ENCODE measurements at places on chromosomes 4 and X.

DNA sequence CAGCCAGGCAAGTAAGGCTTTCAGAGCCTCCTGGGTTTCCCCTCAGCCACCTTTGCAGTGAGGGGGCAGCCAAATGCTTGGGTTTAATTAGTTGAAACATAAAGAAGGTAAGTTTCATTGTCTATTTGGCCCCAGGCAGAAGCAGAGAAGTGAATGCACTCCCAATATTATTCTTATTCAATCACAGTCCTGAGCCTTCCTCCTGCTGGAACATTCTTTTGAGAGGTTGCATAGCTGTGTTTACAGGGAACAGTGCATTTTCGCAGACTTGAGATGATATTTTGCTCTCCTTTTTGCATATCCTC, 13.9 kb downstream of the SLC2A9 start:
- DNase-seq: no peak

DNA sequence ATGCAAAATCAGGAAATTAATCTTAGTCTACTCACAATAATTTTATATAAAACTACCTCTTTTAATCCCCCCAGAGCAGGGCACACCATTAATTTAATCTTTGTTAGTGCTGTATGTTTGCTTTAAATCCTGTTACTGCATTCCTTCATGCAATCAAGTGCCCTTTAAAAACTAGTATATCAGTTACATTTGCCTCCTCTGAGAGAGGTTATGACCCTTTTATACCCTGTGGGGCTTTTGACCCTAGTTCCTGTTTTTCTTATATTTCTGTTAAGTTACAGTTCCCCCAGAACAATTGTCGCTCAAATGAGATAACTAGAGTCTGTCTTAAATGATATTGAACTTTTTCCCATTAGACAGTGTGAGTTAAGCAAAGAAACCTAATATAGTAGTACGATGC, 46.2 kb downstream of the GPC4 start:
- DNase-seq: no peak

DNA sequence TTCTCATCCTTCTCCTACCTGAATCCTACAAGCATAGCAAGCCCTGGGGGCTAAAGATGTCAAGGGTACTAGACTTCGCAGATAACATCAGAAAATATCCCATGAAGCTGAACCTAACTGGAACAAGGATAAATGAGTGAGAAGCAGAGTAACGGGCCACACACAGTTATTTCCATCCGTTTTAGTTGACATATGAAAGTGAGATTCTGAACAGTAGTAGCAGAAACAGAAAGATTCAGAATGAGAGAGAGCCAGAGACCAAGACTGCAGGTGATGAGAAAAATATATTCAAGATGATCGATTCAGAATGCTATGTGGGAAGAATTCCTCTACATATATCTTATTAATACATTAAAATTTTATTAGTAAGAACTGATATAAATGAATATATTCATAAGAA, 165.1 kb downstream of the TSPAN5 start:
- no peak for DNase-seq

GRCh38 chr4:153212736-153213135, 8.5 kb downstream of the TRIM2 start:
- no peak for DNase-seq

GRCh38 chr4:147409350-147409749, 71.5 kb upstream of the EDNRA start:
- DNase-seq: no peak

DNA sequence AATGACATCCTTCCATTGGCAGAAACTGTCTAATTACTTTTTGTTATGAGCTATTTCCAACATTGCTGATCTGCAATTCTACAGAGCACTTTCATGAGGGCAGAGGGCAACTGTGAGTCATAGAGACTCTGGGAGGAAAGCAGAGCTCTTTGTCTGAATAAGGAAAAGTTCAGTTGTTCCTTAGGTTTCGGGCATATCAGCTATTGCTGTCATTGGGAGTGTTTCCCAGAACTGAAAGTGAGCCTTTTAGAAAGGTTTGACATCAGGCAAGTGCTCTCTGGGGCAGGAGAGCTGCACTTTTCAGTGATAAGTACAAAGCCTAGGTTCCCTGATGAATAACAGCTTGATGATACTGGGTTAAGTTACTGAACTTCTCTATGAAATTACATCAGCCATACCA, 119.2 kb upstream of the EDNRA start:
- no peak for DNase-seq

DNA sequence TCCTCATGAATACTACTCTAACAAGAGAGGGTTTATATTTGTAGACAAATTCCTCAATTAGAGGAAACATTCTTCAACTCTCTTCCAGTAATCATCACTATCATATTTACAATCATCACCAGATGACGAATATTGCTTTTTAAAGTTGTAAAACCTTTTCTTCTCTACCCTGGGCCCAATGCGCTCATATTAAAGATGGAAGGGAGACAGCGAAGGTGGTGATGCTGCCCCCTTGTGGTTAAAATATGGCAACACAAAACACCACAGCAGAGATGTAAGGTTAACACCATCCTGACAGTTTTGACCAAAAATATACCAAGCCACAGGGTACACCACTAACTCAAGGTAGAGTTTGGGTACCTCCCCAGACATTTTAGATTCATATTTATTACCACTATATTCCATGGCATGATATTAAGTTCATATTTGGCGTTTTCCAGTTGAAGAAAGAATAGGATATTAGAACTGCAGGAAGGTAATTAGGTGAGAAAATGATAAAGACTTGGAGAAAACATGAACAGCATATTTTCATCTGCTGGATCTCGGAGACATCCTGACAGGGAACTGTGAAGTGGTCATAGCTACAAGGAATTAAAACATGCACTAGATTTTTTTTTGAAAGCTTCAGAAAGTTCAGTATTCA, 72.8 kb downstream of the SLC9A7 start:
- no peak for DNase-seq

DNA sequence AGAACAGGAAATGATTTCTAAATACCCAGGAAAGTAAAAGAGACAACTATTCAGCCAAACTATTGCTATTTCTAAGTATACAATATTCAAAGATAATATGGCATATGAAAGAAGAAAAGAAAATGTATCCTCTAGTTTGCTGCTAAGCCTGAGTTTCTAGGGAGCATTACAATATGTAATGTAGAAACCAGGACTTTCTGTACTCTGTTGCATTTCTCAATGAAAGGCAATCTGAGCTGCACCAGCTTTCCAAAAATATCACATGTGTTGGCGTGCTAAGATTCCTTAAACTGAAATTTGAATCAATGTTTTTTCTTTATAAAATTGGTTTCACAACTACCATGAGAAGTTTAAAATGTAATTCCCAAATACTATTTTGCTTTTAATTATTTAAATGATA, 129.6 kb downstream of the ANK2 start:
- DNase-seq: no peak

GRCh38 chr4:23001478-23001877, 308.7 kb downstream of the GBA3 start:
- DNase-seq: no peak

GRCh38 chrX:30990361-30990760, 81.5 kb downstream of the FTHL17 start:
- DNase-seq: no peak

DNA sequence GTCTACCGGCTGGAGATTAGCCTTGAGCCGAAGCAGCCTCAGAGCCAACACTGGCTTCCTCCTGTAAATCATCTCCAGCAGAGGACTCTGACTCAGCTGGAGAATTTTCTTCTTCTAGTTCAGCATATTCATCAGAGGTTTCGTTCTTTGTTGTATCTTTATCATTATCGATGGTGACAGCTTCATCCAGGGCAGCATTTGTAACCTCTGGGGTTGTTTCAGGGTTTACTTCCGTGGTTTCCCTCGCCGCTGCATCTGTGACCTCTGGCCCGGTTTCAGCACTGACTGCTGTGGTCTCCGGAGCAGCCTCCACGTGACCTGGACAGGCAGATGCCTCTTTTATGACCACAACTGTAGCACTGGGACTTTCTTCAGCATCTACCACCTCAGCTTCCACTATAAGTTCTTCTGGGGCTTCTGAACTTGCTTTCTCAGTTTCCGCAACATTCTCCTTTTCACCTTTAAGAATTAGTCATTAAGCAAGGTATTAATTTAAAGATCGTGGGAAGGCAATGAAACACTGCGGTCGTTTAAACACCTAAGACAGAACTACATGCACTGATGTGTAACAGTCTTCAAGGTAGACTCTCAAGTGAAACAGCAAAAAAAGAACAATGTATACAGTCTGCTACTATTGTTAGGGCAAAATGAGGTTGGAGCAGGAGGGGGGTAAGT, 13.3 kb downstream of the MGARP start:
- DNase-seq: peak; percentile 42

- no peak for DNase-seq
These were observed 260.2 kb upstream of the CPEB2 start for GRCh38 chr4:14742054-14742453.

DNA sequence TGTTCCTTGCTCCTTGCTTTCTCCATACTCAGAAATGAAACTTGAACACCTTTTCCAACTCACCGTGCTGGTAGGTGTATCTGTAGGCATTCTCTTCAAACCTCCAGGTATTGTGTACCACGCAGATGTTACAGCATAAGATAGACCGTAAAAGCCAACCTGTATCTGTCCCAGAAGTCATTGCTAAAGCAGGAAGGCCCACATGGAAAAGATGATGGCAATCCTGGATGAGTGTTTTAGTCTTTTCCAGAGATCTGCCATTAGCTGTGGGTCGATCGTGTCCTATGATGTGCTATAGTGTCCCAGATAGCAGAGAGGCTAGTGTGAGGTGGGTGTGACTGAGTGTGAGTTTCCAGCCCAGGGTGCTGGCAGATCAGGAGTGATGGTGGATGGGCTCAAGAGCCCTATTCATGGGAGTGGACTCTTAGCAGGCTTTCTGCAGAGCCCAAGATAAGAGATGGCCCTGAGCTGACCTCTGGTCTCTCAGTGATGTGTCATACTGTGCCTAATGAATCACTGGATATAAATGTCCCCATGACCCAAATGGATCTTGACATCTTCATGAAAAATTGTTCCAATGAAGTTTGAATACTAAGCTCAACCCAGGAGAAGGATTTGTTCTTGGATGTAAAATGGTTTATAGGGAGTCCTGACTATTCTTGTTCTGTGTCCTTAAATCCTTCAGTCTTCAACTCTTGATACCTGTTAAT, 69.1 kb upstream of the WDR1 start:
- no peak for DNase-seq

DNA sequence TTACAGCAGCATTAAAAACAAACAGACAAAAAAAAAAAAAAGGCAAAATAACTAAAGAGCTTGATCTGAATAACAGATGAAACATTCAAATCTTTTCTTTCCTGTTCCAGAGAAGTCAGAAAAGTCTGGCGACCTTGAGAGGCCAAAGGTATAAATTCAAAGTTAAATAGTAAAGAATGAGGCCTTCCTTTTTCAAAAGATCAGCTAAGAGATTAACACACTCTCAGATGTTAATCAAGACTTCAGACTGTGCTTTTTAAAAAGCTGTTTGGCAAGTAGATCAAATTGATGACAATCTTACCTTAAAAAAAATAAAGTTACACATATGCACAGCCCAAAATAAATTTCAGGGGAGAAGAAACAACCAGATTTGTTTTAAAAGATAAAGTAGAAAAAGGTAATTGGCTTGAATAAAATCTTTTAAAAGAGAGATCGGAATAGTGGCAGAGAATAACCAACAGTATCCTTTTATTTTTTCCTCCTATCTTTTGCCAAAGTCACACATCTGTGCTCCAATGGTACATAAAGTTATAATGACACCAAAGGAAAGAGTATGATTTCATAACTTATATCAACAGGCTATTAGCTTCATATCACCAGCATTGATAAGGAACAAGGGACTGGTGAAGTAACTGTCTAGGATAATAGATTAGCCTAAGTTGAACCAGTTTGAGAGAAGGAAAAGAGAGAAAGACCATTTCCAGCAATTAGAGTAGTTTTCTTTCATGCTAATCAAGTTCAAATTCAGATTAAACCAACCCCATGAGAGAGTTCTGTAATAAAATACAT, 70.4 kb downstream of the METTL14 start:
- DNase-seq: no peak

- no peak for DNase-seq
These were observed 2.5 kb downstream of the FGFR3 start for GRCh38 chr4:1795299-1796195.

DNA sequence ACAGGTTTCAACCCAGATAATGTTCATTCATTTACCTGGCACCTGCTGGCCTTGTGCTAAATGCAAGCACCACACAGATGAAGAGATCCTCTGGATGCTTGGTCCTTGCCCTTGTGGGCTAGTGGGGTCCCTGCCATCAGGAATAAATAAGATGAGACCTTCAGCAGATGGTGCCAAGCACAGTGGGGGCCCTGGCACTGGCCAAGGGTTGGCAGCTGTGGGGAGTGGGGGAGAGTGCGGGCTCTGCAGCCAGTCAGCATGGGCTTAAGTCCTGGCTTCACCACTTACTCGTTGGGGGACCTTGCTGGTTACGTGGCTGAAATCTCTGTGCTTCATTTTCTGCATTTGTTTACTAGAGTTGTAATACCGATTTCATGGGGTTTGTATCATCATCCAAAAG, 6.9 kb downstream of the LAP3 start:
- DNase-seq: no peak

DNA sequence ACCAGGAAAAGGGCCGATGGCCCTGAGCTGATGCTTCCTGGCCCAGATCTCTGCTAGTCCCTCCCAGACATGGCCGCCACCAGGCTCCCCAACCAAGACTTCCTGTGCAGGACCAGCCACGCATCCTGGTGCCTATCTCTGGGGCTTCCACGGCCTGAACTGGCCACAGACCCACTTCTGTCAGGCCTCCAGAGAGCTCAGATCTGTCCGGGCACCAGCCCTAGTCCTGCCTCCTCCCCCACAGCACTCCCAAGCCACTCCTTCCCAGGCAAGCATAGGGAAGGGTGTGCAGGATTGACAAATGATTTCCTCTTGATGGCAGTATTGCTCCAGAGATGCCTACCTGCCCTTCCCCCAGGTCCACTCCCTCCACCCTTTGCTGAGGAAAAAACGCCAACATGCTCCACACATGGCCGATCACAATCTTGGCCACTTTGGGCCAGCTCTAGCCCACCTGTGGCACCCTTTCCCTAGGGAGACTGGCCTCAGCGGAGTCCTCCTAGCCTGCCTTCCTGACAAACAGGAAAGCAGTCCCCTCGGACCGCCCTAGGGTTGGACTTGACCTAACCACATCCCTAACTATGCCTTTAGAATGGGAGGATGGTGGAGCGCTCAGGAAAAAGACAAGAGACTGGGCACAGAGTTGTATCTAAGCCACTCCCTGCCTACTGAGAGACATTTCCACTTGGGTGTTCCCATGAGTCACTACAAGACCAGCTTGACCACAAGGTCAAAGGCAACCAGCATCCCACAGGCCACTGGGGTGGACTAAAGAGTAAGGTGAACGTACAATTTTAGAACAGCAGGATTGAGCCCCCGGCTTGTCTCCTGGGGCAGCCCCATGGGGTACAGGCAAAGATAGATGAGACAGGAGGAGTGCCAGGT, 277.5 kb upstream of the AGTR2 start:
- no peak for DNase-seq

All from T-helper 17 cell (primary cell).